ENCODE measurements at places on chromosomes 12 and 14.
A peak's percentile ranks its signal among the peaks of the same experiment; 100 is the strongest.

GRCh38 chr14:85041618-85042017, 488.3 kb upstream of the FLRT2 start:
- no peak for DNase-seq

- no peak for DNase-seq
These were observed 49.9 kb downstream of the FOXA1 start for GRCh38 chr14:37545174-37545573.

- no peak for DNase-seq
These were observed 5.8 kb downstream of the CCNB1IP1 start for GRCh38 chr14:20327005-20327869.

- DNase-seq = no peak
These were observed 257.6 kb downstream of the EGLN3 start for GRCh38 chr14:33693237-33693636.

DNA sequence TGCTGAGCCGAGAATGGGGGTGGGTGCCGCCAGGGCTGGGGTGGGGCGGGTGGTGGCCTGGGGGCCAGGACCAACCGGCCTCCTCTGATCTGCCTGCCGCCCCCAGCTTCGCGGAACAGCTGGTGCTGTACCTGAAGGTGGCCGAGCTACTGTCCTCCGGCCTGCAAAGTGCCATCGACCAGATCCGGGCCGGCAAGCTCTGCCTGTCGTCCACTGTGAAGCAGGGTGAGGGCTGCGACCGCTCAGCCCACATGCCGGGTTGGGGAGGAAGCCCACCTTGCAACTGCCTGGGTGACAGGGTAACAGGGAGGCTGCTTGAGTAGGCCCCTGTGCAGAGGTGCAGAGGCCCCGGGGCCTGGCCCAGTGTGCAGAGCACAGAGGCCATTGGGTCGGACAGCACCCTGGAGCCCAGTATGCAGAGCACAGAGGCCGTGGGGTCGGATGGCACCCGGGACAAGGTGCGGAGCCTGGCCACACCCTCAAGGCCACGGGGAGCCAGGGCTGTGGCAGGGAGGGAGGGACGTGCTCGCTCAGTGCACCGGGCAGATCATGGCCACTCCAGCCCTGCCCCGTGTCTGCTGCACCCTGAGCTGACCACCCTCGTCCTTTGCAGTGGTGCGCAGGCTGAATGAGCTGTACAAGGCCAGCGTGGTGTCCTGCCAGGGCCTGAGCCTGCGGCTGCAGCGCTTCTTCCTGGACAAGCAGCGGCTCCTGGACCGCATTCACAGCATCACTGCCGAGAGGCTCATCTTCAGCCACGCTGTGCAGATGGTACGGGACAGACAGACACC, 9.5 kb upstream of the PUS1 start:
- DNase-seq = no peak

- DNase-seq = no peak
These were observed 130.7 kb downstream of the TMTC2 start for GRCh38 chr12:82817368-82817767.

- DNase-seq = no peak
These were observed 51.1 kb downstream of the BEGAIN start for GRCh38 chr14:100536121-100536510.

DNA sequence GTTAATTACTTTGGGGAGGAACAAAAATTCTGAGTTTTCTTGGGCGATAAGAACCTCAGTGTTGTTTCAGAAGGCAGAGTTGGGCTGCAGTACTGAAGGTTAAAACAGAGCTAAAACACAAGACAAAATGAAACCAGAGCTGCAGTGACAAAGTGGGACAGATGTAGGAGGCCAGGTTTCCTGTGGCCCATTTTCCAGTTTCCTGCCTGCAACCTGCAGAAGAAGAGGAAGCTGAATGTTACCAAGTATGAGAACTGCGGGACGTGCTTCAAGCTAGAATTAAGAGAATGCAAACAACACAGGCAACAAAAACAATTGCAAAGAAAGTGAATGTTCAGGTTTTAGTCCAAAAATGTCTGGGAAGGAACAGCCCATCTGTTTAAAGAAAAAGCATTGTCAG, 17.8 kb downstream of the ELK3 start:
- no peak for DNase-seq

DNA sequence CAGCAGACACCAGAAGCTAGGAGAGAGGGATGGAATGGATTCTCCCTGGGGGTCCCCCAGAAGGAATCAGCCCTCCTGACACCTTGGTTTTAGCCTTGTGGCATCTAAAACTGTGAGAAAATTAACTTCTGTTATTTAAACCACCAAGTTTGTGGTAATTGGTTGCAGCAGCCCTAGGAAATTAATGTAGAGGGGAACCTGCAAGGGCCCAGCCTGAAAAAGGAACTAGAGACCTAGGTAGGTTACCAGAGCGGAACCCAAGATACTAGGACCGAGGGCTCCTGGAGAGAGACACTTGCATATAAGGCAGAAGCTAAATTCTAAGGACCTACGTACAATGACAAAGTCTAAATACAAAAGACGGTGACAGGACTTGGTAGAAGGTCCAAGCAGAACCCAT, 8.1 kb upstream of the DENND5B start:
- no peak for DNase-seq

DNA sequence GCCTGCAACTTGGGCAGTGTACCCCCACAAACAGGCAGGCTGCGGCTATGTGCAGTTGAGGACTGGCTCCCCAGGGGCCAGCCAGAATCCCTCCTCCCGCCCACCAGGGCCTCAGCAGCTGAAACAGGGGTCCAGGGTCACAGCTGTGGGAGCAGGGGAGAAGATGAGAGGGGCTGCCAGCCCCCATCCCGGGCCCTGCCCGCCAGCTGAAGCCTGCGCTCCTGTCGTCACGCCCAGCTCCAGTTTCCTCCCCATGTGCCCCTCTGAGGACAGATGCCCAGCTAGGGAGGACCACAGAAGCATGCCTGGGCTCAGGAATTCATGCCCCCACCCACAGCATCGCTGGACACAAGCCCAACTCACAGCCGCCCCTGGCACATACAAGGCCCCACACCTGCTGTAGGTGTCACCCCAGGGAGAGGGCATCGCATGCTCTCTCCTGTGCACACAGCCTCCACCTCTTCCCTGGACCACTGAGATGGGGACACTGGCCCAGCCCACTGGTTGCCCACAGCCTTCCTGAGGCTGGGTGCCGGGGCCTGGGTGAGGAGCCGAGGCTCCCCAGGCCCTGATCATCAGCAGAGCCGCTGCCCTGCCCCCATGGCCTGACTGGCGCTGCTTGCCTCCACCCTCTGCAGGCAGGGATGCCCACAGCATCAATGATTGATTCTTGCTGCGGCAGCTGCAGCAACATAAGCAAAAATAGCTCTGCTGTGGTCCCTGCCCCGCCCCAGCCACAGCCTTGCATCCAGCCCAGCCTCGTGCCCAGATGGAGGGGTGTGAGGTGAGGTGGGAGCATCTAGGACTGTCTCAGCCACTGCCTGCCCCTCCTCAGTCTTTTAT, 3.7 kb upstream of the CLBA1 start:
- no peak for DNase-seq

DNA sequence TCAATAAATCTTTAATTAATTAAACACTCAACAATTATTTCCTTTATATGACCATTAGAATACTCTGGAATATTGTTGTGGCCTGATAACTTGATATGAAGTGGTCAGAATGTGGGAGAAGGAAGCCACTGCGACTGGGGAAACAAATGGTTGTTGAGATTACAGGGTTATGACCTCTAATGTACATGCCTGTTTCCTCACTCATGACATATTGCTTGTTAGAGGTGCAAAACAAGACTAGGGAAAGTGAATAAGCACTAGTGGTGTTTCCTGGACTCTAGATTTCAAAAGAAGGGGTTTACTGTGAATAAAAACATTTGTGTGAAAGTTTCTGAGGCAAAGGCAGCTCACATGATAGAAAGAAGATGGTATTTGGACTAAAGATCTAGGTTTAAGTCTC, 53.3 kb downstream of the STAB2 start:
- DNase-seq = no peak

GRCh38 chr12:109946913-109947312, 46.8 kb downstream of the TCHP start:
- DNase-seq = no peak

- DNase-seq = no peak
These were observed 82.0 kb upstream of the HMGA2 start for GRCh38 chr12:65742018-65743010.

- DNase-seq = no peak
These were observed 207.5 kb downstream of the ETV6 start for GRCh38 chr12:11856971-11857370.

GRCh38 chr12:132305560-132305966, 23.8 kb downstream of the GALNT9 start:
- no peak for DNase-seq

GRCh38 chr12:116759783-116760621, 21.9 kb downstream of the RNFT2 start:
- no peak for DNase-seq

DNA sequence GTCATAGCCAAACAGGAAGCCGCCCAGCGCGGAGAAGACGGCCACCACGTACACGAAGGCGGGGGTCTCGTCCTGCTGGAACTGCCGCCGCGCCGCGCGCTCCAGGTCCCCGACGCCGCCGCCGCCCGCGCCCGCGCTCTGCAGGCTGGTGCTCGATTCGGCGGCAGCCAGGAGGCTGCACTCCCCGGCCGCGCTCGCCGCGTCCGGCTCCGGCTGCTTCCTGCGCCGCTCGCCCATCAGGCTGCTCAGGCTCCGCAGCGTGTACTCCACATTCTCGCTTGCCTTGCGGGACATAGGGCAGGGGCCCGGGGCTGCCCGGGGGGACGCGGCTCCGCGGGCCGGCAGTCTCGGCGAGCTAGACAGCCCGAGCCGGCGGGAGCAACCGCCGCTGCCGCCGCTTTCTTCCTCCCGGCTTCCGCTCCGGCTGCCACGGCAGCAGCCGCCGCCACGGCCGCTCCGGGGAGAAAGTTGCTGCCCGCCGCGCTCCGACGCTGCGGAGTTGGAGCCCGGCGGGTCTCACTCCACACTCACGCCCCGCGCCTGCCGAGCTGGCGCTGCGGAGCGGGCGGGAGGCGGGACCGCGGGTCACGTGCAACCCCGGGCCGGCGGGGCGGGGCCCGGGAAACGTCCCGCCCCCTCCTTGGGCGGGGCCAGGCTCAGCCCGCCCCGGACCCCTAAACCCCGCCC, at the start of gene SLC2A13:
TSS of gene SLC2A13 (minus strand) at position 567 of the 687 bp plus-strand sequence. CDS start at position 294, 273 bp downstream.
- DNase-seq = peak; percentile 29

DNA sequence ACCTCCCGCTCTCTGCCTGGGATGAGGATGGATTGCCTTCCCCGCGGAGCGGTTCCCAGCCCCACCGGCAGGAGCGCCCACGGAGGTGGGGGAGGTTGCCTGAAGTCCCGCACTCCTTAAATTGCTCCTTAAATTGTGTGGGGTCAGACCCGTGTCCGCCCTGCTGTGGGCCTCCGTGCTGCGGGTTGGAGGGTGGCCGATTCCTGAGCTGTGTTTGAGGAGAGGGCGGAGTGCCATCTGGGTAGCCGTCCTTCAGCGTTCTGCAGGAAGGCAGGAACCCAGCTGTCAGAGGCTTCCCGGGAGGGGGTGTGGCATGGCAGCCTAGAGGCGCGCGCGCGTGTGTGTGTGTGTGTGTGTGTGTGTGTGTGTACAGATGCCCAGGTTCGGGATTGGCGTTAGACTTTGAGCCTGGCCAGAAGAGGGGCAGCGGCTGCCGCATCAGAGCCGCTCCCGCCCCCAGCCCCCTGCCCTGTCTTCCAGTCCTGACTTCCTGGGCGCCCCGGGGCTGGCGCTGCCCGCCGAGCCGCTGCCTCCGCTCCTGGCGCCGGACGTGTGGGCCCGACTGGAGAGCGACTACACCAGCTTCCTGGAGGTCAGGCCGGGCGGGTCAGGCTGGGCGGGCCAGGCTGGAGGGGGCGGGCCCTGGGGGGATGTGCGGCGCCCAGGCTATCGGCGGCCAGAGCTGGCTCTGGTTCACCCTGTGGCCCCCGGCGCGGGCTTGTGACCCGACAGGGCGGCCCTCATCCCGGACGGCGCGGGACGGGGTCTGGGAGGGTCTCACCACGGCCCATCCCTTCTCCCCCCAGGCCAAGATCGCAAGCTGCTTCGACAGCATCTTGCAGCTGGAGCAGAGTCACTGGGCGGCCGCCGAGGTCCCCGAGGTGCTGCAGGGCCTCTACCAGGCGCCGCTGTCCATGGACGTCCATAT, 9.2 kb downstream of the EXOC3L4 start:
- DNase-seq = no peak

DNA sequence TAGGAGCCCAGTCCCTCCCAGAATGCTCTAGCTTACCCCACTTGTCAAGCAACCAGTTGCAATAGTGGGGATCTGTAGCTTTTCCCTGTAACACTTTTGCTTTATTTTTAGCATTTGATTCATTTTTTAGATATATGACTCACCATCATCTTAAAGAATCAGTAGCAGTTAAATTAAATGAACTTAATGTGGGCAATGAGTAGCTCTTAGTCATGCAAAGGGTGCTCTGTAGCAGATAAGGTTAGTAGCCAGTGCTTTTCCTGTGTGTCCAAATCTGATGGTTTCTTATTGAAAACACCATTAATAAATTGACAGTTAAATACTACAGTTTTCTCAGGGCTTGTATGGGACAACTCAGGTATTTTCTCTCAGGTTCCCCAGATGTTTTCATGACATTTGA, 311.8 kb downstream of the RERGL start:
- no peak for DNase-seq

GRCh38 chr12:31751085-31751484, 22.3 kb upstream of the AMN1 start:
- DNase-seq = no peak

- DNase-seq = no peak
These were observed 80.8 kb upstream of the AMIGO2 start for GRCh38 chr12:47160316-47161244.

GRCh38 chr12:15074351-15074750, 101.5 kb downstream of the PDE6H start:
- DNase-seq = no peak

DNA sequence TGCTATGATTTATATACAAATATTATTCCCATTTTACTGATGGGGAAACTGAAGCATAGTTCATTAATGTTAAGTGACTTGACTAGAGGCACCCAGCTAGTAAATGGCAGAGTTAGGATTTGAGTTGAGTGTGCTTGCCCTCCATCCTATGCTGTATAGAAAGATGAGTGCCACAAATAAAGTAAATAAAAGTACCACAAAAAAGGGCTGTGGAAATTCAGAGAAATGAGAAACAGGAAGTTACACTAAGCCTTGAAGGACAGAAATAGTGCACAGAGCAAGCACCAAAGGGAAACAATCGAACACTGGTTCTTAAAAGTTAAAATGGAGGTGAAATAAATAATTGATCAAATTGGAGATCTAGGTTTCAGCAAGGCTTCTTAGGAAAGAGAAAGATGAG, 9.2 kb upstream of the ABCD2 start:
- no peak for DNase-seq

GRCh38 chr12:113135178-113136127, at the start of gene RASAL1:
RASAL1 (minus strand) TSS chr12:113135761; CDS start chr12:113135462, 299 bp downstream.
- DNase-seq = peak; percentile 28

DNA sequence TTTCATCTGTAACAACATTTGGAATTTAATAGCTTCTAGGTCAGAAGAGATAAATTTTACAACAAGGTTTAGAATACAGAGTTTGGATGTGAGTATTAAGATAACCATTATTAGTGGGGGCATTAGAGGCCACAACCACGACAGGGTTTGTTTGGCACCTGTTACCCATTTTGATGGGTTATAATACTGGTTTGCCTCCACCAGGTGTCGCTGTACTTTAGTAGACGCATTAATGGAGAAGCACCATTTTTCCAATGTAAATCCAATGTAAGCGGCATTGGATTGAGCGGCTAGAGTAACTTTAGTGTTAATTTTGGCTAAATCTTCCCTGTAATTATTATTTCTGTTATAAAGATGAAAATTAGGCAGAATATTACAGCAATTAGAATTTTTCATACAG, 136.2 kb downstream of the SLCO1B3 start:
- no peak for DNase-seq
